ENCODE measurements at places on chromosomes 2 and 18. TPM values are rescaled to one million over a fixed set of nuclear protein-coding genes. Genes with fewer than 3 reads are reported as not detected.

DNA sequence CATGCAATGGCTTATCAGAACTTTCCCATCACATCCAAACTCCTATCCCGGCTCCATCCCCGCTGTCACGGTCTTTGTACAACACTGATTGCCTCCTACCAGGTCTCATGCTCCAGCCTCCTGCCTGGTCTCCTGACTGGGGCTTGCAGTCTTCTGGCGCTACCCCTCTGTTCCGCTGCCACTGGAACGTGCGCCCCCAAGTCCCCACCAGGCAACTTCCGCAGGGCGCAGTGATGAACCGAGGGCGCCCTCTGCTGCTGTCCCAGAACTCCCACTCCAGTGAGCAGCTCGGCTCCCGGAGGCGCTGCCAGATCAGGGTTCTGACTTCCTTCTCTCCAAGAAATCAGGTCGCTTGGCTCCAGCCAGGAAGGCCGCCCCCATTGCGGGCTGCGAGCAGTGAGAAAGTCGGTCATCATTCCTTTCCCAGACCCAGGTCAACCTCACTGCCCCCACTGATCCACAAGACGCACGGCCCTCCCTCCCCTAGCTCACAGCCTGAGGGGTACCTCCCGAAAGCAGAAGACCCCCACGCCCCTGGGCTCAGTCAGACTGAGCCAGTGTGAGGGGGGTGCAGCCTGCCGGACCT lies 43.9 kb upstream of the RAB11FIP5 start:
- DNase-seq, result peak; percentile 62

The XIRP2 gene
- 0.01 TPM for polyA plus RNA-seq

DNA sequence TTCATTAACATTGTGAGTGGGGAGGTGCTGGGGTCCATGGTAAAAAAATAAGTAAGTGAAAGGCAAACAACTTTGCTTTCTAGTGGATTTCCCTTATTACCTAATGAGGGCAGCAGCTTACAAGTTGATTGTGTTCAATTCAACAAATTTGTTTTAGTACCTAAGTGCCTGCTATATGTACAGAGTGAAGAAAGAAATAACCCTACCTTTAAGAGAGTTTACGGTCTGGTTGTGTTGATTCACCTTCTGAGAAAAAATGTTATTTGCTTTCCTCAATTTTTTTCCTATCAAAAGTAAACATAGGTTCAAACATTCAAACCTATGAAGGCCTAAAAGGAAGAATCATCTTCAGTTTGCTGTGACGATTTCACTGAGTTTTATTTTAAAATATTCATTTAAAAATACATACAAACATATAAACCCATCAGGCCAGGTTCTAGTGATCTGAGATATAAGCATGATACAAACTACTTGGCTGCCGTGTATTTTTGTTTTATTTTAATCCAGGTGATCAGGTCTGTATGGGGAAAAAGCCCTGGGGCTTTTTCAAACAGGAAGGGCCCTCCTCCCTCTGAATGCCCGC lies 1.5 kb upstream of the SPTBN1 start:
- DNase-seq, result no peak

- no peak for DNase-seq
These were observed 114.1 kb downstream of the NDUFA10 start for GRCh38 chr2:239910851-239911640.

The G6PC2 gene
- not detected for polyA plus RNA-seq

GRCh38 chr2:138243372-138243771 lies 258.2 kb upstream of the SPOPL start:
- DNase-seq, result no peak

The UBR3 gene
- polyA plus RNA-seq, result 7.3 TPM

DNA sequence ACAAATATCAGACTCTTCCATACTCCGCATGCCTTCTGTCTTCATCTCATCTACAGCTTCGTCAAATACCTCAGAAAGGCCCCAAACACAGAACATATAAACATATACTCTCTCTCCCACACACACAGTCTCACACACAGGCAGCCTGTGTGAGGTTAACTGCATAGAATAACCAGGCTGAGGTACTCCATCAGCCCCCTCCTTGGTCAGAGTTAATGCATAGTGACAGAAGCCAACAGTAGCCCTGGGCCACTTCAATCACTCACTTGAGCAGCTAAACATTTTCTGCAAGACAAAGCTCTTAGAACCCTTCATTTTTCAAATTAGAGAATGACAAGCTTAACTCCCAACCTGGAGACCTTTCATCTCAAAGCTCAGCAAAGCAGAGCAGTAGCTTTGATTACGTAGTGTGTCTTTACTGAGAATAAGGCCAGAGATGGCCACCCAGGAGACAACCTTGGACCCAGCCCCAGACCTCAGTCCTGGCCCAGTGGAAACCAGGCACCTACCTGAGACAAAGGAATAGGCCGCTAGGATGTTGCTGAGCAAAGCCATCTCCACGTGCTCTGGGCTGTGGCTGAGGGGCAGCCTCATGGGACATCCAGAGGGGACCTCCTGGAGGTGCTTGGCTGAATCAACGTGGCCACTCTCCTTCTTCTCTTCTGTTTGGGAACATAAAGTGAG lies 43.0 kb downstream of the EVA1A start:
- no peak for DNase-seq

DNA sequence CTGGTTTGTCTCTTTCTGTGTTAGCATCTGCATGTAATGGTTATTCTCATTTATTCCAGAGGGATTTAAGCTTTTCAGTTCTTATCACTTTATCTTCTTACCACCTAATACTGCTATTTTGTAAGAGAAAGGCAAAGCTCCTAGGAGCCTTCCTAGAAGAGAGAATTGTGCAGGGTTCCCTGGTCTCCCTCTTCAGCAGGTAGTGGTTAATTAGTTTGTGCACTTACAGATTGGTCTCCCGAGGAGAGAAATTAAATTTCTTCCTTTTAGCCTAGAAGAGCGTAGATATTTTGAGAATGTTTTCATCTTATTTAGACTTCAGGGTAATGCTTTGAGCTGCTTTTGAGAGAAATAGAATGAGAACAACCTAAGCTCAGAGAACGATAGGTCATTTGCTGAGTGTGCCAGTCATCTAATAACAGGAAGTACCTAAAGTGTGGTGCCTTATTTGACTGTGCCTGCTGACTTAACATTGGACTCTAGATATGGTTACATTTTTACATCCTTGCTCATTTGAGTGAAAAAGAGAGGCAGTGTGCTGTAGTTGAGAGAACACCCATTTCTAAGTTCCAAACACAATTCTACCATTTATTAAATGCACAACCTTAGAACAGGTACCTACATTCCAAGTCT lies 651.4 kb downstream of the STK39 start:
- no peak for DNase-seq

DNA sequence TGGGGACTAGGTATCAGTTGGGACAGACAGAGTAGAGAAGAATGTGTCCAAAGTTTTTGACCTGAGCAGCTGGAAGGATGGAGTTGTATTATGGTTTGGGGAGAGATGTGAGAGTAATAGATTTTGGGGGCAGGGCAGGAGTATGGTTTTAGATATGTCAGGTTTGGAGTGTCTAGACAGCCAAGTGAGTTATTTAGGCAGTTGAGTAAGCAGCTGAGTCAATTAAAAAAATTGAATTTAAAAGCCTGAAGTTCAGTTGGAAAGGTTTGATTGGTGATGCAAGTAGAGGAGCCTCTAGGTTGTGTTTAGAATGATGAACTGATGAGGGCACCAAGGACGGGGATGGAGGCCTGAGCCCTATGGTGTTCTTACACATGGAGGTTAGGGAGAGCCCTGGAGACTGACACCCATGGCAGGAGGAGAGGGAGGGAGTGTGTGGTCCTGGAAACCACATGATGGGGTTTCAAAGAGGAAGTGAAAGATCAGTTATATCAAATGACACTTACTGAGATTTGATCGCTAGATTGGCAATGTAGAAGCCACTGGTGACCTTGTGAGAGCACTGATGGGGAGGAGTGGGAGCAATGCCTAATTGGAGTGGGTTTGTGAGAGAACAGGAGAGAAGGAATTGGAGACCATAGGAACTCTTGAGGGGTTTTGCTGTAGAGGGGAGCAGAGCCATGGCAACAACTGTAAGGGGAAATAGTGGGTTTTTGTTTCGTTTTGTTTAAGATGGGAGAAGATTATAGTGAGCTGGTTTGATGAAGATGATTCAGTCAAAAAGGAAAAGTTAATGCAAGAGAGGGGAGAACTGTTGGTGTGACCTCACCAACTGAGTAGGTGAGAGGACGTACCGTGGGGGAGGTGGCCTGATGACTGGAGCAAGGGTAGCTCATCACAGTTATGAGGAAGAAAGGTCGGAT lies 10.3 kb downstream of the ITGA6 start:
- peak; percentile 22 for DNase-seq

- DNase-seq, result no peak
These were observed 18.6 kb downstream of the THNSL2 start for GRCh38 chr2:88188748-88189147.

GRCh38 chr18:32368170-32368569 lies 102.5 kb downstream of the GAREM1 start:
- no peak for DNase-seq

DNA sequence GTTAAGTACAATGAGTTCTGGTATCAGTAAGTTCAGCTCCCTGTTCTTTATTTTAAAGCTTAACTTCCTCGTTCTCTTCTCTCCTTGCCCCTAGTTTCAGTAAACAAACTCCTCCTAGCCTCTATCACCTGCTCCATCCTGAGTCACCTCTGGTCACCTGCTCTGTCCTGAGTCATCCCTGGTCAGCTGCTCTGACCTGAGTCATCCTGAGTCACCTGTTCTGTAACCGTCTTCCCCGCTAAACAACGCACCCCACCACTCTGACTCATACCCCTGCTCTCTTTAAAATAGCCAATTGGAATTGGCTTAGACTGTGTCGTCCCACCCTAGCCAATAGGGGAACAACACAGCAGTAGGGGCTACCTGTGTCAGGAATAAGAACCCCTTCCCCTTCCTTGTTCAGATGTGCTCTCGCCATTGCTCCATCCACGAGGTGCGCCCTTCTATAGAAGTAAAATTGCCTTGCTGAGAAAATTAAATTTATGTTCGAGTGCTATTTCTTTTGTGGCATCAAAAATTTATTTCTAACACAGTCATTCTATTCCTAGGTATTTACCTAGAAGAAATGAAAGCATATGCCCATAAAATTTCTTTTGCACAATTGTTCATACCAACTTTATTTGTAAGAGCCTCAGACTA lies 24.9 kb upstream of the RMND5A start:
- DNase-seq, result peak; percentile 10

DNA sequence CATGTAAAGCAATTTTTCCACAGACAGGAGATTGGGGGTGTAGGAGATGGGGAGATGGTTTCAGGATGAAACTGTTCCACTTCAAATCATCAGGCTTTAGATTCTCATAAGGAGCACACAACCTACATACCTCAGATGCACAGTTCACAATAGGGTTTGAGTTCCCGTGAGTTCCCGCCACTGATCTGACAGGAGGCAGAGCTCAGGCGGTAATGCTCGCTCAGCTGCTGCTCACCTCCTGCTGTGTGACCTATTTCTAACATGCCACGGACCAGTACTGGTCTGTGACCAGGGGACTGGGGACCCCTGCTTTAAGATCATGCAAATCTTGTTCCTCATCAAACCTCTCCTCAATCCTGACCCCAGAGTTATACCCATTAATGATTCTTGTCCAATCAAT lies 70.1 kb downstream of the RPE start:
- DNase-seq, result no peak

- DNase-seq, result no peak
These were observed 136.1 kb upstream of the RIOK3 start for GRCh38 chr18:23316988-23317387.

Data from IMR-90 (cell line).